ENCODE measurements at places on chromosomes 5 and 9.
A peak's percentile ranks its signal among the peaks of the same experiment; 100 is the strongest.

DNA sequence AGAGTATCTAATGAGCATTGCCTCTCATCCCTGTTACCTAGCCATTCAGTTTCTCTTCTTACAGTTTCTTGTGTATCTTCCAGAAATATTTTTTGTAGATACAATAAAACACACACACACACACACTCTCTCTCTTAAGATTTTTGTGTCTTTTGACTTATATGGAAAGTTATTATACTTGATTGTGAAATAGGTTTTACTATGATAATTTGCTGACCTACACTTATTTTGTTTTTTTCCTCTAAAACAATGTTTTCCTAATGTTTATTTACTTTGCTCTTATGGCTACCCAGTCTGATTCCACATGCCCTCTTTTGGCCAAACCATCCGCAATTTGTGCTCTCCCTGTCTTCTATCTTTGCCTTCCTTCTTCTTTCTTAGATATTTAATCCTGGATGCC, 25.3 kb downstream of the LRRTM2 start:
- no peak for DNase-seq

DNA sequence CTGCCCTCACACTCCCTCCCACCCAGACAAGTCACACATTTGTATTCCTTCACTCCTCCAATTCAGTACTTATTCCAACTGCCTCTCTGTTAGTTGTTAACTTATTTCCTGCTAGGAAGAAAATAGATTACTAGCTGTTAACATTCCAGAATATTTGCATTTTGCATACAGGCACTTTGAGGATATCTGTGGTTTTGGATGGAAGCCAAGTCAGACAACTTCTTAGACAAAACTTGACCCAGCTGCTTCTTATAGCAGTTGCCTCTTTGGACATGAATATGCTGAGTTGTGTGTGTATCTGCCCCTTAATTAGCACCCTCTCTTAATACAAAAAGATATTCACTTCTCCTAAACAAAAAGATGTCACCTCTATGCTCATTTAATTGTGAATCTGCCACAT, 1280.6 kb upstream of the ACO1 start:
- no peak for DNase-seq

GRCh38 chr9:34984049-34984448, 5.5 kb upstream of the DNAJB5 start:
- no peak for DNase-seq

GRCh38 chr9:126985870-126986498, 71.4 kb downstream of the RALGPS1 start:
- peak; percentile 30 for DNase-seq

DNA sequence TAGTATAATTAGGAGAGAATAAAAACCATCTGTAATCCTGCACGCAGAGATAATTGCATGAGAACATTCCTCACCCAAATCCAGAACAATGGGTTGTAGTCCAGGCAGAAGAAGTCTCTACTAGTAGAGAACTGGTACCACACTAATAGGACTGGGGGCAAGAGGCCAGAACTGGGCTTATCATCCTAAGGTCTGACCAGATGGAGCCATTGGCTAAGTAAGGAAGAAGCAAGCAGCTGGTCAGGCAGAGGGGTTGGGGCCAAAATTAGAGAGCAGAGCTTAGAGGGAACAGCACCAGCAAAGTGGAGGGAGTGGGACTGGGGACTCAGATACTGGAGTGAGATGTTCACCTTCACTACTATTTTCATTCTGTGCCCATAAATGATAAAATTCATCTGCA, 35.4 kb upstream of the MAP1B start:
- DNase-seq = no peak

DNA sequence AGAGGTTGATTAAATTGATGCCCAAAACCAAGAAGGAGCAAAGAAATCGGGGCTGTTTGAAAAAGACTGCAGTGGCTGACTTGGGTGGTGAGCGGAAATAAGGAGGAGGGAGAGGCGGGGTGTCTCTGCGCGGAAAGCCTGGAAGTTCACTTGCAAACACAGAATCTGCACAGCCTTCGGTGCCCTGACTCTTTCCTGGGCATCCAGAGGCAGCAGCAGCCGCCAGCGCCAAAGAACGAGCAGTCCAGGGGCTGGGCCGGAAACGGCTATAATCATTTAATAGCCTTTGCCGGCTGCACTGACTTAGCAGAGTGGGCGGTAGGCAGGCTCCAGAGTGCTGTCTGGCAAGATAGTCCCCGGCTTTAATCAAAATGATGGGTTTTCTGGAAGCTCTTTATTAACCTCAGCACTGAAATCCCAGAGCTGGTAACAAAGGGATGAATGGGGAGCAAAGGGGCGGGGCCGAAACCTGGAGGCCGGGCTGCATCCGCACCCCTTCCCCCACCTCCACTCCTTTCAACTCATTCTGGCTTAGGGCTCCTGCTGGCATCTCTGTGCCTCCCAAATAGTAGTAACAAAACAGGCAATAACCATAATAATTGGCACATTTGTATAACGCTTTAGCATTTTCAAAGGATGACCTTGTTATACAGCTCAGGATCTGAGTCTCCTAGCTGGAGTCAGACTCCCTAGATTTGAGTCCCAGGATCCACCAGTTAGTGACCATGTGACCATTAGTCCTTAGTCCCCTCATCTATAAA, 35.7 kb downstream of the PCDHAC2 start:
- no peak for DNase-seq

- no peak for DNase-seq
These were observed 394.3 kb downstream of the OSTF1 start for GRCh38 chr9:75482566-75482965.

GRCh38 chr9:34992376-34992951, 2.9 kb downstream of the DNAJB5 start:
- no peak for DNase-seq

Measured in GM13976 (cell line).